ENCODE measurements at places on chromosomes 7 and 10.

- no peak for DNase-seq
Measured at GRCh38 chr10:33570495-33570894, 236.0 kb upstream of the NRP1 start.

- DNase-seq: no peak
Measured at GRCh38 chr10:69394020-69394419, 22.7 kb downstream of the TACR2 start.

GRCh38 chr10:3496138-3496537 is 288.9 kb downstream of the KLF6 start:
- no peak for DNase-seq

- DNase-seq: no peak
Measured at GRCh38 chr10:27611744-27612550, 107.8 kb downstream of the RAB18 start.

Data from stimulated activated CD8-positive, alpha-beta memory T cell treated with anti-CD3 and anti-CD28 coated beads, Interleukin-4, amount 100 ng/mL, for 1 hour (primary cell).